ENCODE measurements at places on chromosomes 11 and 22. TPM values are rescaled to one million over a fixed set of nuclear protein-coding genes. Genes with fewer than 3 reads are reported as not detected.

DNA sequence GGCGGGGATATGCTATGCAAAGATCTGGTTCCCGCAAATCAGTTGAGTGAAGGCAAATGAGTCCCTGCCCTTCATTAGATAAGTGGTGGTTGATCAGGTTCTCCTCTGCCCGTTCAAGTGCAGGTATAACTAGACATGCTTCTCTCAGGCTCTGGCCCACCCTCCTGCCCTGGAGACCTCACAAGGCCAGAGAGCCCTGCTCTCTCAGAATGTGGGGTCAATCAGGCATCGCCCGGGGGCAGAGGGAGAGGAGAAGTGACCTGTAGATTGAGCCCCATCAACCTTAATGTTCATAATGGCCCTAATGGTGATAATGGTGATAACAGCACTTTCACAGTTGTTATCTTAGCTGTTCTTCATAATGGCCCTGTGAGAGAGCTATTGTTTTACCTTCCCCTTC, 224.3 kb downstream of the DSCAML1 start:
- no peak for DNase-seq

GRCh38 chr11:115496892-115497291, 7.3 kb downstream of the CADM1 start:
- no peak for DNase-seq

GRCh38 chr22:48857202-48857805, 970.4 kb downstream of the BRD1 start:
- no peak for DNase-seq

The CREB3L1 gene
- not detected for total RNA-seq

The NXPE4 gene
- not detected for total RNA-seq

The PYGM gene
- total RNA-seq = 3.8 TPM

All from activated naive CD8-positive, alpha-beta T cell treated with anti-CD3 and anti-CD28 coated beads, Interleukin-2, amount 10 ng/mL, durations not matched to agents 7 days and 5 days (primary cell).